Stimulated activated CD4-positive, alpha-beta T cell treated with anti-CD3 and anti-CD28 coated beads, Interleukin-12 subunit alpha, Interleukin-12 subunit beta, amount 100 ng/mL, for 48 hours (primary cell): ENCODE measurements at places on chromosomes 2 and 18.

DNA sequence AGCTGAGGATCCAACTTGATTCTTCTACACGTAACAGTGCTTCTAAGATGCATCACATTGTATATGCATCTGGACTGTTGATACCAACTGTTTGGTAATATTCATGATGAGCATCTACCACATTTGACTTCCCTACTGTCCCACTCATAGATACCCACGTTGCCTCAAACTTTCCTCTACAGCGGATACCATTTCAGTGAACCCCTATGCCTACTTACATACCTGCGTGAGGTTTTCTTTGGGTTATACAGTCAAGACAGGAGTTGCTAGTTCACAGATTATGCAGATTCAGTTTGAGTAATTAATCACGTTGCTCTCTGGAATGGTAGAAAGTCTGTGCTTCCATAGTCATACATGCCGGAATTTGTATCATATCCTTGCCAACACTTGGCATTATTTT is 40.0 kb downstream of the EPC2 start:
- no peak for DNase-seq

- DNase-seq: no peak
These were observed 42.3 kb downstream of the CABLES1 start for GRCh38 chr18:23177433-23178072.

GRCh38 chr2:66488946-66489345 is 54.0 kb downstream of the MEIS1 start:
- no peak for DNase-seq

- DNase-seq: peak; percentile 64
These were observed 51.4 kb upstream of the MRPL33 start for GRCh38 chr2:27720004-27720551.

GRCh38 chr2:111133603-111134002 is 12.9 kb downstream of the BCL2L11 start:
- DNase-seq: no peak

DNA sequence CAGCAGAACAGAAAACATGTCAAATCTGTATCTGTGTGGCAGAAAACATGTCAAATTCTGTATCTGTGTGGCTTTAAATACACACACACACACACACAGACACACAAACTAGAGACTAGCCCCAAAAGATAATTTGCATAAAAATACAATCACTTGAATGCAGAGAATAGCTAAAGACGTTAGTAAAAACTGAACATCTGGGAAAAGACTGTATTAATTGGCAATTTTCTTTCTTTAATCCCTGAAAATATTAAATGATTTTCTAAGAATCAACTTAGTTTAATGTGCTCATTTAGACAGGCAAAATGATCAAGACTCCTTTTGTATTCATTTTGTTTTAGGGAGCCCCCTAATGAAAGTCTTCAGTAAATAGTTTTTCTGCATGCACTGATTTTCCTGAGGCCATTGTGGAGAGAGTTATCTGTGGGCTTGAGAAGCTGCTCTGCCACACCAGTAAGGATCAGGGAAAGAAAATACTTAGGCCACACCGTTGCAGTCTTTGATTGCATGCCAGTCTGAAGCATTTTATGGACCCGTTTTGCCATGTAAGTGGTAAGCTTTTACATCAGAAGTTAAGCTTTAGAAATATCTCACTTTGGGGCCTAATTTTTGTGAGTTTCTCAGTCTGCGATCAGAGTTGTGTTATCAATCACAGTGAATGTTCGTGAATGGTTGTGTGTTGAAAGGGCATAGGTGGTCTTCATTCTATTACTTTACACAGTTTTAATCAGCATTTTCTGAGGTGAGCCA is 2.2 kb downstream of the SPATS2L start:
- no peak for DNase-seq

GRCh38 chr2:122340246-122340645 is 584.8 kb downstream of the TSN start:
- no peak for DNase-seq

DNA sequence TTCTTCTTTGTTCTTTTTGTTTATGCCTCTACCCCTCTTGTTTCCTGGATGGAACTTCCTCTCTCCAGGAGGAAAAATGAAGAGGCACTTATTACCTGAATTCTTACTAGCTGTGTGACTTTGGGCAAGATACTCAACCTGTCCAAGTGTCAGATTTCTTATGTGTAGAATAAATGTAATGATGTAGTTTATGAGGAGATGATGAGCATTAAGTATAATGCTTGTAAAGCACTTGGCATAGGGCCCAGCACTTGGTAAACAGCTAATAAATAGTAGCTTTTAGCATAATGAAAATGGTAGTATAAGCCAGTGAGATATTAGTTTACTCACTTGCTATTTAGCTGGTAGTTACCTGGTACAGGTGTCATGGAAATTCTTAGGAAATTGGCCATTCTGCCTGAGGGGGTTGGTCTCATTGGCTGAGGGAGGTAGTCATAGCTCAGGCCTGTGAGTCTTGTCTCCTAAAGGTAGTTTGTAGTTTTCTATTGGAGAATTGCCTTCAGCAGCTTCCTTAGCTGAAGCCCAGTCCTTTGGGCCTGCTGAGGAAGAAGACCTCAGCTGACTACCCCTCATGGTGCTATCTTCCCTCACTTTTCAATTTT is 133.4 kb upstream of the NABP1 start:
- DNase-seq: no peak

- DNase-seq: no peak
These were observed 18.7 kb upstream of the TMEM200C start for GRCh38 chr18:5914016-5914415.

DNA sequence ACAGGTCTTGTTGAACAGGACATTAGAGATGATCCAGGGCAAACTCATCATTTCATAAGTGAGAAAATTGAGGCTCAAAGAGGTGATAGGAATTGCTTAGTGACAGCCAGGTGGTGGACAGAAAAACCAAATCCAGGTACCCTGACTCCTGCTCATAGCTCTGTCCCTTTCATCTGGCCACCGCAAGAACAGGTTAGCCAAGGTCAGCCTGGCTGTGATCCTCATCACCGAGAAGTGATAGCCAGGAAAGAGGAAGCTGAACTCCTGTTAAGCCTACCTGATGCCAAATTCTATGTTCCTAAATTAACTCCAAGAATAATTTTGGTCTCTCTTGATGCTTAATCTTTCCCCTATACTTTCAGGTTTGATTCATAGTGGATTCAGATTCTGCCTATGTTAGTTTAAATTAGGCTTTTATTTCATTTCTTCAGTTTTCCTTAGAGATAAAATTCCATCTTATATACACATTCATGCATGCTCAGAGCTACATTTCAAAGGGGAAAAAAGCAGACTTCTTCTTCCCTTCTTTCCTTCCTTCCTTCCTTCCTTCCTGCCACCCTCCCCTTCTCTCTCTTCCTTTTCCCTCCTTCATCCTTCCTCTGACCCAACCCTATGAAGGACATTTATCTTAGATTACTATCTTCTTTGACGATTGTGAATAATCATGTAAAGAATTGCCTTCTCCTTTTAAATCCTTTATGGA is 17.3 kb upstream of the CRIM1 start:
- DNase-seq: no peak

- no peak for DNase-seq
These were observed 35.8 kb downstream of the AQP12A start for GRCh38 chr2:240727439-240727838.

DNA sequence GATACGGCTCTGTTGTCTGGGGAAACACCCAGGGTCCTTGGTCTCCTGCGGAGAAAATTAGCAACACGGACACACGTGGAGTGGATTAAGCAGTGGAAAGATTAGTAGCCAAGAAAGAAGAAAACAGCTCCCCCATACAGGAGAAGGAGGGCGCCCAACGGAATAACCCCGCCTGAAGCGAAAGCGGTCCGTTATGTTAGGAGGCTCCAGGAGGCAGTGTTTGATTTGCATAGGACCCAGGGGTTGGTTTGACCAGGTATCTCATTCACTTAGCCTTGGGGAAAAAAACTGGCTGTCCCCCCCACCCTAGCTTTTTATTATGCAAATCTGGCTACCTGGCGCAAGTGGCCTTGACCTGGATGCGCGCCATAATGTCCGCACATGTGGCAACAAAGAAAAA is 170.1 kb upstream of the KYNU start:
- DNase-seq: no peak

DNA sequence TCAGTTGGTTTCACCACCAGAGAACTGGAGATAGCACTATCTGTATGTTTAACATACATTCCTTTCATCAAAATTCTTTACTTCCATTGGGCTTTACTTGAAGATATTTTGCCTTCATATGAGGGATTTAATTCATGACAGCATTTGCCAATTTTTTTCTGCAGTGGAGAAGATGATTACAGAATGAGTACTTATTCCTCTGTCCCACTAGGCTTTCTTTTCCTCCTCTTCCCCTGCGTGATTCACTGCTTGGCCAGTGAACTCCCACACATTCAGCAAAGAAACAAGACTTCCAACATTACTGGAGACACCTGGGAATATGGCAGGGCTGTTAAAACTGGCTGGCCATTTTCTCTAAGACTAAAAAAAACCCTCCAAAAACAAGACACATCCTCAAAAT is 425.8 kb upstream of the KCNH7 start:
- no peak for DNase-seq

DNA sequence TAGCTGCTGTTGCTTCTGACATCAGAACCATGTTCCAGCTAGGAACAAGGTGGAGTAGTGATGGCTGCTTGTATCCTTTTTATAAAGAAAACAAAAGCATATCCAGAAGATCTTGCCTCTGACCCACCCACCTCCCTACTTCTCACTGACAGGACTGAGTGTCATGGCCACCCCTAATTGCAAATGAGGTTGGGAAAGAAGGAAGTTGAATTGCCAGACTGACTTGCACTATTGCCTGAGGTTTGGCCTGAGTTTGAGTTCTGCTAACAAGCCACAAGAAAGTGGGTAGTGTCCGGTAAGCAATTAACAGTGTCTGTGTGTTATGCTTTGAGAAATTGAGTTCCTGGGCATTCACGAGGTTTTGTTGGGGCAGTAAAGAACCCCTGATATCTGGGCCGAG is 22.8 kb downstream of the SGPP2 start:
- DNase-seq: no peak

DNA sequence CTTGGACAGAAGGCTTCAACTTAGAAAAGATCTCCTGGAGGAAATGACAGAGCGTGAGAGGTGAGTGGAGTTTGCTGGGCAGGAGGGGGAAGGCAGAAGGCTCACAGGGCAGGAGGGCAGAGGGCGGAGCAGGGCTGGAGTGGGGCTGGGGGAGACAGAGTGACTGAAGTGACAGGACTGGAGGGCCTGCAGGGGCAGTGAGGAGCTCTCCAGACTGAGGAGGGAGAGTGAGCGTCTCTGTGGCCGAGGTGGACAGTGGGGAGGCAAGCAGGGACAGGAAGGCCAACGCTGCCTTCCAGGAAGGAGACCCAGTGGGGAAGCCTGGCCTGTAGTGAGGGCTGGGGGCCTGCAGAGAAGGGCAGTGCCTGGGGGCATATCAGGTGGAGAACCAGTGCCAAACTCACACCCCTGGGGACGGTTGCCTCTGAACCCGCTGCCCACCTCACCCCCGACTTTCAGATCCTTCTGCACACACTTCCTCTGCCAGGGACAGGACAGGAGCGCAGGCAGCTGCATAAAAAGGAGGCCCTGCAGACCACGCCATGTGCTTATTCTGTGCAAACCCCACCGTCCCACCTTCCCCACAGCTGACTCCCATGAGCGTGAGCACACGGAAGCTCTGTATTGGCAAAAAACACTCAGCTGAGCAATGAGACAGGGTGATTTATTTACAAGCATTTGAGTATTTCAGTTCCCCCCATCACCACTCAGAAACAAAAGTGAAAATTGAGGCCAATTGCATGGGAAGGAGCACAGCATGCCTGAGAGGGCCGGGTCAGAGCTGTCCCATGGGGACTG is 244.3 kb downstream of the FAM210A start:
- DNase-seq: no peak

DNA sequence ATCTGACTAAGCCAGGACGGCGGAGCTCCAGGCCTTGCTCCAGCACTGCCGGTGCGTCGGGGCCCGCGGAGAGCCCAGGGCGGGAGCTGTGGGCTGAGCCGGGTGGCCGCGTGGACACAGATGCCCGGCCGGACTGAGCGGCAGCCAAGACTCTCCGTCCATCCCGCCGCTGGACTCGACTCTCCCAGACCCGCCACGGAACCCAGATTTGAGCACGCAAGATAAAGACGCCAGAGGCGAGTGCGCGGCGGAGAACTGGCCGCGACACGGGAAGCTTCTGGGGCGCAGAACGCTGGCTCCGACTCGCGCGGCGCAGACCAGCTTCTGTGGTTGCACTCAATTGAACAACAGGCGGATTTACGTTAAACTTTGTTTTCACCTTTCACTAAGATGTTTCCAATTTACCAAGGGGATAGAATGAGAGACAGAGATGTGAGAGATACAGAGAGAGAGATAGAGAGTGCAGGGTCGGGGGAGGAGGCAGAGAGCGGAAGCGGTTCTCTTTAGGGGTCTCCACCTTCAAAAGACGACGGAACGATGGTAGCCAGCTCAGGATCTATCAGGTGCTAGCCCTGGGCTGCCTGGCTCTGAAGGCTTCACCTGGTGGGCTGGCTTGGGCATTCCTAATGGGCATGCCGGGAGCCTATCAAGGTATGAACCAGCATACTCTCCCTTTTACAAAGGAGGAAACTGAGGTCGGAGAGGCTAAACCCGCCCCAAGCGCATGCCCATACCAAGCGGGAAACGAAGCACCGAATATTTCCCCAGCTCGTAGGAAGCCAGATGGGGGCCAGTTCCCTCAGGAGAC is 10.4 kb upstream of the EN1 start:
- DNase-seq: no peak

GRCh38 chr2:12155303-12156051 is 409.0 kb downstream of the LPIN1 start:
- no peak for DNase-seq

GRCh38 chr2:191666732-191667131 is 11.2 kb upstream of the NABP1 start:
- no peak for DNase-seq

- no peak for DNase-seq
These were observed 143.6 kb downstream of the NEDD4L start for GRCh38 chr18:58187674-58188073.

- DNase-seq: no peak
These were observed 143.9 kb upstream of the KLHL29 start for GRCh38 chr2:23241121-23241520.

GRCh38 chr2:101864426-101864825 is 127.3 kb upstream of the IL1R2 start:
- no peak for DNase-seq

DNA sequence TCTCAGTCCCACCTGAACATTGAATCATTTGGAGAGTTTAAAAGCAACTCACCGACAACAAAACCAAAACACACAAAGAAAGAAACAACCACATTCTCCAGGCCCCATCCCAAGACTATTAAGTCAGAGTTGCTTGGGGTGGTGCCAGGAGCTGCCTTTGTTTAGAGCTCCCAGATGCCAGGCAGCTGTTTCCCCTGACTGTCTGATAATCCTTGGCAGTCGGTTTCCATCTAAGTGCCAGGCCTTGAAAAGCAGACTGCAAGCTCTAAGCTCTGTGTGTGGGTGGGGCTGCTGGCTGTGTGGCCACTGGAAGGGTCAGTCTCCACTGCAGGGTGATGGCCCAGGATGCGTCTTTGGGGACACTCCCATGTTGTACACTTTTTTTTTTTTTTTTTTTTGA is 255.3 kb upstream of the AGAP1 start:
- DNase-seq: no peak
